ENCODE measurements at places on chromosomes 5 and 9.

- DNase-seq = no peak
Observed at GRCh38 chr9:112864403-112864802, 26.3 kb downstream of the SLC46A2 start.

- DNase-seq = no peak
Observed at GRCh38 chr9:114894206-114894605, 36.2 kb downstream of the TNFSF8 start.

DNA sequence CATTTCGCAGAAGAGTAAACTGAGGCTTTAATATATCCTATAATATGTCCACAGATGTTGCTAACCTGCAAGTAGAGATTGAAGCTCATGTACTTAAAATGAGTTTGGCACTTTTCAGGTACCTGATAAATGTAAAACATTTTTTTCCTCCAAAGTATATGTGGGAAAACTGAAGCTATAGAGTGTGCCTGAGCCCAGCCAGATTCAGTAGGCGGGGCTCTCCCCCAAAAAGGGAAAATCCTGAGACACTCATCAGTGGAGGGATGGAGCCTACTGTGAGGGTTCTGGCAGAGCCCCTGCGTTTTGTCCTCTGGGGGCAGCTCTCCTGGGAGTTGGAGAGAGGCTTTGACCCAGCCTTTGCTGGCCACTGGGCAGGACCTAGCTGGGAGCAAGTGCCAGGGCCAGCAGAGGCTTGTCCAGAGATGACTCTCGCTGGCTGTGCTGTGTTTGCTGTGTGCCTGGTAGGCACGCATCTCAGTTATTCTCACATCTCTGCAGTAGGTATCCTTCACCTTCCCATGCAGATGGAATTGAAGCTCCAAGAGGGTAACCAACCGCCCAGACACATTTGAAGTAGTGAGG, 81.1 kb upstream of the SPRY4 start:
- DNase-seq = no peak

DNA sequence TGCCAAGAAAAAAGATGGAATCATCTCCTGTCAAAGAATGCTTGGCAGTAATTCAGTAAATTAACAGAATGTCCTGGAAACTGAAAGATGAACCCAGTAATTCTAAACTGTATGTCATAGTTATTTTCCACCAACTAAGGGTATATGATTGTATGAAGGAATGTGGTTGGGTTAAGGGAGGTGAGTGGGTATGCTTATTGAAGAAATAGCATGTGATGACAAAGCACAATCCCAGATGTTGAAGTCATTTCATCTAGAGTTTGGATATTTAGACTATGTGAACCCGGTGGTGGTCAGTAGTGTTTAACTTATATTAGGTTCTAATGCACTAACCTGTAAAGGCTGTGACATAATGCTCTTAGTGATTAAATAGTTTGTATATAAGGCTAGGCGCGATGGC, 87.3 kb downstream of the CDKN2A start:
- DNase-seq = no peak

DNA sequence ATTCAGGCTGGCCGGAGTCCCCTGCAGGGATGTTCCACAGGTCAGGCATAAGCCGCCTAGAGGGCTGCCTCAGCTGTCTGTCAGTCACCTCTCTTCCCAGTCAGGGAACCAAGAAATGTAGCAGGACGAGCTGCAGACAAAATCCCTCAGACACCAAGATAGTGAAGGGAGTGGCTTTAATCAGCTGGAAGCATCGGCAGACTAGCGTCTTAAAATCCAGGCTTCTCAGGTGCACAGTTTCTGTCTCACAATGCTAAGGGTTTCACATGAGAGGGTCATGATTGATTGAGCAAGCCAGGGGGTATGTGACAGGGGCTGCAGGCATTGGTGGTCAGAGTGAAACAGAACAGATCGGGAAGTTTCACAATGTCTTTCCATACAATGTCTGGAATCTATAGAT, 247.2 kb downstream of the CDH10 start:
- DNase-seq = no peak

- DNase-seq = no peak
Observed at GRCh38 chr9:101403516-101404285, 5.0 kb downstream of the ZNF189 start.
